ENCODE measurements at places on chromosomes 11 and 22.

- DNase-seq, result no peak
Measured at GRCh38 chr22:24405631-24406321, 21.6 kb upstream of the ADORA2A start.

DNA sequence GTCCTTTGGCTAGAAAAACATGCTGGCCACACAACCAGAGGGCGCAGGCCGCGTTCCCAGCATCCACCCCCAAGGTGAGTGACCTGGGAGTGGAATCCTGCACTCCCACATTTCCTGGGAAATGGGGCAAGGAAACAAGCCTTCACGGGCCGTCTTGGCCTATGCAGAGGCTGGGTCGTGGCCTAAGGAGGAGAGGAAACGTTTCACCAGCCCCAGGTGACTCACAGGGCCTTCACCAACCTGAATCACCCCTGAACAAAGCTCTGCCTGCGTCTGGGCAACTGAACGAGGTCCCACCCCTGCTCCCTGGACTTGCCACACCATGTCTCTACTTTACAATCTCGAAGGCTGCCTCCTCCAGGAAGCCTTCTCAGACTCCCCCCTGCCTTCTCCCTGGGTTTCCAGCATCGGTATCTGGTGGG lies 13.2 kb downstream of the MYH9 start:
- peak; percentile 45 for DNase-seq

DNA sequence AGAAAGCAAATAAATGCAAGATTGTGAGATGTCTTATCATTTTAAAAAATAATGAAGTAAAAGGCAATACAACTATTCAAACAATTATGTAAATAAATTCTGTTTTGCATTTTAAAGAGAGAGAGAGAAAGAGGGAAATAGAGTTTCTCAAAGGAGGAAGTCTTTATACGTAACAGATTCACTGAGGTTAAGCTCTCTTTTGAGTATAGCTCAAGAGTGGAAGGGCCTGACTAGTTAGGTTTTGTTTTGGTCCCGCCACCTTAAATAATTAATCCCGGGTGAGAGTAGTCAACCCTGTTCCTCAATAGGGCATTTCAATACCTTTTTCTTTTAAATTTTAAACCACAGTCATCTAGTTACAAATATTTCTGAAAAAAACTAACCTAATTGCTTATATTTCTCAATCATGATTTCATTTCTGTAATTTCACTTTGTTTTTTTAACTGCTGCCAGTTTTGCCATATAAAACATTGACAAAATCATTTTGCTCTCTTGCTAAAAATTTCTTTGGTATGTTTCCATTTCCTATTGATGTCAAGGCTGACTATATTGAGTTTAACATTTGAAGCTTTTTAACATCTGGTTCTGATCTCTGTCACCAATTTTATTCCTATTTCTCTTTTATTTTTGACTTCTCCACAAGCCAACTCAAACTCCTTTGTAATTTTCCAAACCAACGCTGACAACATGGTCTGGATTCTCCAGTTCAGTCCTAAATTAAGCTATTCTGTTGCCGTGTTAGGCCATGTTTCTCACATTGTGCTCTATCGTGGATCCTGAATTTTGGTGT lies 10.3 kb downstream of the OR10D3 start:
- DNase-seq, result no peak

DNA sequence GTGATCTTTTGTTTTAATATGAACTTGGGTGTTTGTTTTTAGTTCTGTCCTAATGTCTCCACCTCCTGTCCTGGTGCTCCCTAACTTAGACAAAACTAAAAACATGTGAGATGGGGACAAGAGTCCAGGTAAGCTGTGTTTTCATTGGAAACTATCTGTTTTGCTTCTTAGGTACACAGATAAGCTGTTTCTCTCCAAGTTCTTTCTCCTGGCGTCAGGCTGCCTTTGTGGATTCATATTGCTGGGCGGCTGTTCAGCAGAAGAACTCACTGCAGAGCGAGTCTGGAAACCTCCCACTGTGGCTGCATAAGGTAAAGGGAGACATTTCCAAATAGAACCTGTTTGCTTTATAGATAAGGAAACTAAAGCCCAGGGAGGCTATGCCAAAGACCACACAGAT lies 24.7 kb downstream of the PANX1 start:
- DNase-seq, result no peak

DNA sequence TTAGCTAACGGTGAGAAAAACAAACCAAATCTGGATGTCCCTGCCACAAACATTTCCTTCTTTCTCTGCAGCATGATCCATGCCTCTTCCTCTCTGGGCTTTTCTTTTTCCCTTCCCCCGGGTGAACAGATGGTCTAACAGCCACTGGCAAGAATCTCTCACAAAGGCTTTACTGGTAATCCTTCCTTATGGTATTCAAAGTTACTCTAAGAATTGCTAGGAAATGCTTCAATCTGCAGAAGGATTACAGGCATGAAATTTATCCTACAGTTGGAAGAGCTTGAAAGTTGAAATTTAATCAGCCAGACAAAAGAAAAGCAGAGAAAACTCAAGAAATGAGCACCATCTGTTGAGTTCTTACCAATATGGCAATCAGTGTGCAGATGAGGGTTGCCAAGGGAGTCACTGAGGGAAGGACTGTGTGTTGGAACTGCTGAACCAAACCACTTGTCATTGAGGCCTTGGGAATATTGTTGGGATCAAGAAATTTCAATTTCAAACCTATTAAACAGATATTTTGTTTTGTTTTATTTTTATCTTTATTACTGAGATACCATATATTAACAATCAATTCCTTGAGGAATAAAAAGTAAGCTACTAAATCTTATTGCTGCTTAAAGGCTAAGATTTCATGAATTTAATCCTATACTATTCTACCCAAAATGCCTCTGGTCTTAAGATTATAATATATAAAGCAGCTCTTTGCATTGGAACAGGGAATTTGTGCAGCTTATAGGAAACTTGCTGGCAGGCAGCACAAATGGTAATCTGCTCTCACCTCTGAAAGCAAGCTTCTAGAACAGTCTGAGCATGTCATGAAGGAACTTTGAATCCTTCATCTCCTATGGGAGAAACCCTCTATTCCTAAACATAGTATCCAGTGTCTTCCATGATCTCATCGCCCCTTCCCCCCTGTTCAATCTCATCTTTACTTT lies 29.7 kb upstream of the NDUFC2 start:
- no peak for DNase-seq

DNA sequence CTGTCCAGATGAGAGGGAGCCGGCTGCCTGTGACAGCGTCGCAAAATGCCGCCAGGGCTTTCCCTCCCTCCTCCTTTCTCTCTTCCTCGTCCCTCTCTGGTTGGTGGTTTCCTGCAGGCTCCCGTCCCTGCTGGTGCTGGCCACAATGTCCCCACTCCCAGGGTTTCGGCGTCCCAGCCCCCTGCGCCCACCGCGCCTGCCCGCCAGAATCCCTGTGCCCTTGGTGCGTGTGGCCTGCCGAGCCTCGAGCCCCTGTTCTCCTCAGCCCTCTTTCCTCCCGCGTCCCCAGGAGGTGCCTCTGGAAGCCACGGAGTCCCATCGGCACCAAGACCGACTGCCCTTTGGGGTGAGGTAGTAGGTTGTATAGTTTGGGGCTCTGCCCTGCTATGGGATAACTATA lies 37.9 kb upstream of the PPARA start:
- DNase-seq, result no peak

DNA sequence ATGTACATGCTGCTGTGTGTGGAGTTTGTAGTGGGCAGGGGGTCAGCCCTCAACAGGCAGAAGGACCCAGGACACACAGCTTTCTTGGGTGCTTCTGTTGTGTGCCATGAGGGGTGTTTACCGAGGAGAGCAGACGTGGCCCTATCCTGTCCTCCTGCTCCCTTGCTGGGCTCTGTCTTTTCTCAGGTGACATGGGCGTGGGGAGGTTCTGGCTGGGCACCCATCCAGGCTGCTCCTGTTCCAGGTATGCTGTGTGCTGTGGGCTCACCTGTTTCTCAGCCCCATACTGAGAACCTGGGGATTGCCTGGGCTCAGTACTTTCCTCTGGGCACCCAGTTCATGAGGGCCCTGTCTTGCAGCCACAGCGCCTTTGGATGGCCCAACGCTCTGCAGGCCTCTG lies 23.3 kb downstream of the MICALL1 start:
- DNase-seq, result no peak

Data from T-helper 2 cell (primary cell).